ENCODE measurements at places on chromosomes 12 and 14.

DNA sequence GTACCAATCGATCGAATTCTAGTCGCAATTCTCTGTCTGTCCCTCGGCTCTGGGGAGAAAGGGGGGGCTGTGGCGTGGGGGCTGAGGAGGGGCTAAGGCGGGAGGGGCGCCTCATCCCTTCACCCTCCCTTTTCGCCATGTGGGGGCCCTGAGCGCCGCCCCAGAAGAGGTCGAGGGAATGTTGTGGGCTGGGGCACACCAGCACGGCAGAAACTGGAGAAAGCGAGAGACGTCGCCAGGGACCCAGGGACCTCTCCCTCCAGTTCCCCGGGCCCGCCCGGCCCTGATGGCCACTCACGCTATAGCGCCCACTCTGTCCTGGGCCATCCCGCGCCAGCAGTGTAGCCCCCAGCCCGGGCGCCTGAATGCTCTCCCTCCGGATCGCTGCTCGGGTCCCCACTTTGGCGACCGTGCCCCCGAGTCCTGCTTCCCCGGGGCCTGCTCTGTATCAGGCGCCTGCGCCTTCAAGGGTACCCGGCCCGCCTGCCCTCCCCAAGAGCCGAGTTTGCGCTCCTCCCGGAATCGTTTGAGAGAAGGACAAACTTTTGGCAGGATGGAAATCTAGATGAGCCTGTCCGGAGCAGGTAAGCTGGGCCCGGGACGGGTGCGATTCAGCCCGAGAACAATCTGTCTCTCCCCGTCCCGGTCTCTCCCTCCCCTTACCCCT is 62.6 kb downstream of the SMUG1 start:
- DNase-seq, result no peak

DNA sequence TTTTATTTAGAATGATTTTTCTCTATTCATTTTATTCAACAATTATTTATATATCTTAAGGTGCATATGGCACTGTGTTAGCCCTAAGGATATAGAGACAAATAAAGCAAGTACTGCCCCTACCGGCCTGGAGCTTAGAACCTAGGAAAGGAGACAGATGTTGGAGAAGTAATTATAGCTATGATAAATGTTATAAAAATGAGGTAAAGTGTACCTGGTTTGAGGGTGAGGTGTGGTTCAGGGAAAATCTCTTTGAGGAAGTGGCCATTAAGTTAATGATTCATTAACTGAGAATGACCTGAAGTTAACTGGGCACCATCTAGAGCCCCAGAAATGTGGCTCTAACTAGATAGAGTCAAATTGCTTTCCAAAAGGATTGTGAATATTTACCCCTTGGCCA is 31.9 kb downstream of the CDKL1 start:
- DNase-seq, result no peak

- DNase-seq, result no peak
Observed at GRCh38 chr14:85978582-85979250, 448.8 kb downstream of the FLRT2 start.

DNA sequence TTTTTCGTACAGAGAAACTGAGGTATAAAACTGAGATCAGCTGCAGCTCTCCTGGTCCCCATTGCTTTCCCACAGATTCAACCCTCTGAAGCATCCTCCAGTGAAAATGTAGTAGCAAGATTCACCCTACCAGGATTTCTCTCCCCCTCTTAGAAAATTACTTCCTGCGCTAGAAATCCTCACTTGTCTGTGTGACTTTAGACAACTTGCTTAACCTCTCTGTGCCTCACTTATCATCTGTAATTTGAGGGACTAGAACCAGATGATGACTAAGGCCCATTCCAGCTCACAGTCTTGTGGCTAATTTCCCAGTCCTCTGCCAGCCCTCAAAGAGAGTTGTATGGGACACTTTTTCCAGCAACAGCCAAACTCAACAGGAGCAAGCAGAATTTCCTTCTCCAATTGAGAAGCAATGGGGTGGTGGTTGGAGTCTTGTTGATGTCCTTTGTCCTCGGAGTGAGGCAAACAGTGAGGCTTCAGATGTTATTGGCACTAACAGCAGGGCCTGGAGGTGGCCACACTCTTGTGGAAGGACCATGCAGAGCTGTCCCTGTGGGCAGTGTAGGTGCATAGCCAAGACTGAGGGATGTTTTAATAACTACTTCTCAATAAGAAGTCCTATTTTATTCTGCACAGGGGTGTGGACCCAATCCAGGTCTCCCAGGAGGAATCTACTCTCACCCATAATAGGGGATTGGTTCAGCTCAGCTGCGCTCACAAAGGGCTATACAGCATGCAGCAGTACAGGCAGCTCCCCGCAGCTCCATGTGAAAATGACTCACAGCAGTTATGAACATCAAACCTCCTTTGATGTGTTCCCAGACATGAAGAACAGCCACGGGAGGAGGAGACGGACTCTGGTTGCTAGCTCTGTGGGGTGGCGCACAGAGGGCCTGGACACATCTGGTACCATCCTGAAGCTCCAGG is 200.1 kb downstream of the DAD1 start:
- peak; percentile 82 for DNase-seq
